ENCODE measurements at places on chromosomes 7 and 10. TPM values are rescaled to one million over a fixed set of nuclear protein-coding genes. Genes with fewer than 3 reads are reported as not detected.

The SLC12A9 gene
- total RNA-seq: 19.5 TPM

- DNase-seq: no peak
These were observed 757.3 kb upstream of the AUTS2 start for GRCh38 chr7:68840991-68841390.

DNA sequence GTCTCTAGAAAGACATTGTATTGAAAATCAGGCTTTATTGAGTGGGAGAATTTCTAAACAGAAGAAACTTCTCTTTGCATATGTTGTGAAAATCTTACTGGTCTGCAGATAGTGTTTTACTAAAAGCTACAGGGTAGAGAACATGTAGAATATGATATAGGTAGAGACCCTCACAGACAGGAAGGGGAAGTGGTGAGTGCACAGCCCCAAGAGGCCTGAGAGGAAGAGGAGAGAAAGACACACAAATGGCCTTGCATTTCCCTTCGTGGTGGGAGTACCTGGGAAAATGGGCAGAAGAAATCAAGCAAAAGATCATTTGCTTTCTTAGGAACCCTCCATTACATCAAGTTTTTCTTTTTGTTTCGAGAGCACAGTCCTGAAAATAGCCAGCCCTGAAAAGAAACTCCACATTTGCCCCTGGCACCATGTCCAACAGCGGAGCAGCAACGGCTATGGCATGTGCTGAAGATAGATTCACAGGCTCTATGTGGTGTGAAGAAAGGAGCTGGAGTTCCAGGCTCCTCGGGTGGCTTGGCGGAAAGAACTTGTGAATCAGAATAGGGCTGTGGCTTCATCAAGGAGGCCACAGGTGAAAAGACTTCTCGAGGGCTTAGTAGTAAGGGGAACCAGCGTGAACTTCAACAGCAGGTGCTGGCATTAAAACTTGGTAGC lies 143.5 kb downstream of the CALCR start:
- DNase-seq: no peak

- DNase-seq: no peak
These were observed 527.8 kb downstream of the MDFIC start for GRCh38 chr7:115449689-115450088.

The UCMA gene
- total RNA-seq: not detected
